Esophagus muscularis mucosa (tissue), 4 donors: ENCODE measurements at places on chromosomes 4 and X. TPM values are rescaled to one million over a fixed set of nuclear protein-coding genes. Genes with fewer than 3 reads are reported as not detected.

Gene SNCA
- 19.0 TPM for total RNA-seq

DNA sequence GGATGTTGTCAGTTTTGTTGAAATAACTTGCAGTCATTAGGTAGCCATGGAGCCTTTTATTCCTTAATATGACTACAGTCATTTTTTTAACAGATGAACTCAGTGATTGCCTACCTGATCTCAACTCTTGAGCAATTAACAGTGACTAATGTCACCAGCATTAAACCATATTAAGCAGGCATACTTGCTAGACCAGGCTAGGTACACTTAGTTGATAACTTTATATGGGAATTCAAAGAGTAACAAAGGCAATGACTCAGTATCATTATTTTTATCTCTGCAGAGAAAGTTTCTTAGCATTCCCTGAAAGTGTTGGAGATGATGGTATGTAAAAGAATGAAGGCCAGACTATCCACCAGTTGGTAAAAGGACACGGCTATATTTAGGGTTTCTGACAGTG, at the start of gene C4orf54:
Gene C4orf54, minus strand, starts transcription at position 31 of the 400 bp plus-strand sequence. CDS start 3,180 bp downstream, outside the sequence.
- DNase-seq, result no peak

Gene DGAT2L6
- not detected for total RNA-seq

Gene ENPP6
- 0.84 TPM for total RNA-seq

Gene STK32B
- total RNA-seq, result 1.7 TPM

DNA sequence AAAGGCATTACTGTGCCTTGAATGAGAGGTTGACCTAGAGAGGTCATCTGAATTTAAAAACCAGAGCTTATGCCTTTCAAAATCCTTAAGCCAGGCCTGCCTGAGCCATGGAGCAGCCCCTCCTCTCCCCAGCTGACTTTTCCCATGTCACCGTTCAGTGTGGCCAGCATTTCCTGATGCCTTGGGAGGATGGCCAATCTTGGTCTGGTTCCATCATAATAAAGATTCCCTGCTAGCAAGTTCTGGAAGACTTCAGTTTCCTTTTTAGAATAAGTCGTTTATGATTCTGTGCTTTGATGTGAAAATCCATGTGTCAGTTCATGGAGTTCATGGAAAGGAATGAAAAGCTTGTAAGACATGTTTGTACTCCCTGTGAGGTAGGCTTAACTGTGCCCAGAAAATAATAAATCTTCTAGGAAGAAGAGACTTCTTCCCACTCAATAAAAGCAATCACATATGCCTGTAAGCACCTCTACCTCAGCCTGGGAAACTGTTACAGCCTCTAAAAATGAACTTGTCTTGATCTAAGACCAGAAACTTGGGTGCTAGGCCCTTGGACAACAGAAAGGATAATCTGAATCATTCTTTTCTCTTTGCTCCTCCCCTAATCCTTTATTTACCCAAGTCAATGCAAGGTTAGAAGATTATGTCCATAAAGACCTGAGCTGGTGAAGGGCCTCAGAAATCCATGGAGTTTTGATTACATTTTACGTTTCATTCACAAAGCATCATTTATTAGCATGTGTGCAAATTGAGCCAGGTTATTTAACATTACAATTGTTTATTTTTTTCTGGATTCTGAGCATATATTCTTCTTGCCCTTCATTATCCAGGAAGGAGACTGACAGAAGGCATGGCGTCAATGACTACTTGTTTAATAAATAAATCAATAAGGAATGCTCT, 84.0 kb upstream of the TBC1D9 start:
- no peak for DNase-seq

DNA sequence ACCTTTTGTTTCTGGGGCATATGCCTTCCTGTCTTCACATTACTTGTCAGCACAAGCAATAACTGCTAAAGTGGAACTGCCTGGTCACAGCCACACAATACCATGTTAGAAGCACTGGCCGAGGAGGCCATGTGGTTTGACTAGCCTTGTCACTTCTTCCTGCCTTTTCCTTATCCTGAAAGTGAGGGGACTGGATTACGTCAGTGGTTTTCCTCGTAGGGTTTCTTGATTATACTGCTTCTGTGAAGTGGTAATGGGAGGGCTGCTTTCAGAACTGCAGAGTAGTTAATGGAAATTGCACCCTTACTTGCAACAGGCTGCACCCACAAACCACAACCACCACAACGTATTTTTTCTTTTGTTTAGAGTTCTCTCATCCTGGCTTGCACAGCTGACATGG, 26.6 kb downstream of the ZRSR2 start:
- no peak for DNase-seq

Gene ADAMTS3
- 2.5 TPM for total RNA-seq

- no peak for DNase-seq
These were observed 117.9 kb upstream of the MED14 start for GRCh38 chrX:40853004-40853815.

- DNase-seq, result no peak
These were observed 407.8 kb downstream of the NKX6-1 start for GRCh38 chr4:84091266-84091665.

Gene HSFX2
- not detected for total RNA-seq

Gene CETN2
- total RNA-seq, result 53.1 TPM

GRCh38 chr4:85656759-85657505, 182.0 kb downstream of the ARHGAP24 start:
- DNase-seq, result no peak

GRCh38 chrX:74246524-74246923, 57.5 kb upstream of the ZCCHC13 start:
- no peak for DNase-seq

DNA sequence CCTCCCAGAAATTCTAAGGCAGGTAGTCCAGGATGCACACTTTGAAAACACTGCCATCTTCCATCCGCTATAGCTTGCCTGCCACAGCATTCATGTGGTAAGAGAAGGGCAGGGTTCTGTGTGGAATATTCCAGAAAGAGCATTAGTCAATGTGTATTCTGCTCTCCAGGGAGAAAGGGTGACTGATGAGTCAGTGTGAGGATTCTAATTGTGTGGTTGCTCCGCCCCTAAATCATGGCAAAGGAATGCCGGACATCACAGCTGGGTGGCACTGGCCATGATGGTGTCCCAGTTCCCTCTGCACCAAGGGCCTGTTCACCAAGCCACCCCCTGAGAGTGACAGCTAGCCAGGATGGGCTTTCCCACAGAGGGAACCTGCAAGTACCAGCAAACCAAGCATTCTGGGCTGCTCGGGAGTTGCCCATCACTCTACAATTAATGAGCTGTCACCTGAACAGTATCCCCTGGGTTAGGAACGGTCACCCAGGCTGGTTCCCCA, 9.5 kb downstream of the IDS start:
- DNase-seq, result no peak

- no peak for DNase-seq
These were observed 105.4 kb downstream of the HS6ST2 start for GRCh38 chrX:132853040-132853439.

Gene ZIC3
- not detected for total RNA-seq

Gene GLUD2
- 1.7 TPM for total RNA-seq

Gene RNF212
- total RNA-seq, result 8.3 TPM

Gene RELL1
- total RNA-seq, result 68.0 TPM

DNA sequence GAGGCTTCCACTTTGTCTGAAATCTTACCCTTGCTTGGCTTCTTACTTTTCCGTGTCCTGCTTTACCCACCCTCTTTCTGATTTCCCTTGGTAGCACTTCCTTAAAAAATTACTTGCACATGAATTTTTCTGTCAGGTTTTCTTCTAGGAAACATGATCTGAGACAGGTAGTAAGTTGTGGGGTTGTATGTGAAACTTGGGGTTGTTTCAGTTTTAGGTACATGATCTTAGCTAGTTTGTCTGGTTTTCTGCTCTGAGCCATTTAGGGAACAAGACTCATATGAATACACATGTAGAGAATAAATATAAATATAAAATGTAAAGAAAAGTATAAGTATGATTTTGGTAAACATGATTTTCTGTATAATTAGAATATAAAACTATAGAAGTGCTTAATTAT, 17.4 kb upstream of the ARMCX2 start:
- DNase-seq, result no peak

Gene AR
- 4.5 TPM for total RNA-seq

- DNase-seq, result no peak
These were observed 105.6 kb upstream of the SMIM31 start for GRCh38 chr4:164648151-164648848.

GRCh38 chrX:108224218-108224617, 132.6 kb downstream of the ATG4A start:
- DNase-seq, result no peak

Gene MAGEA8
- not detected for total RNA-seq

DNA sequence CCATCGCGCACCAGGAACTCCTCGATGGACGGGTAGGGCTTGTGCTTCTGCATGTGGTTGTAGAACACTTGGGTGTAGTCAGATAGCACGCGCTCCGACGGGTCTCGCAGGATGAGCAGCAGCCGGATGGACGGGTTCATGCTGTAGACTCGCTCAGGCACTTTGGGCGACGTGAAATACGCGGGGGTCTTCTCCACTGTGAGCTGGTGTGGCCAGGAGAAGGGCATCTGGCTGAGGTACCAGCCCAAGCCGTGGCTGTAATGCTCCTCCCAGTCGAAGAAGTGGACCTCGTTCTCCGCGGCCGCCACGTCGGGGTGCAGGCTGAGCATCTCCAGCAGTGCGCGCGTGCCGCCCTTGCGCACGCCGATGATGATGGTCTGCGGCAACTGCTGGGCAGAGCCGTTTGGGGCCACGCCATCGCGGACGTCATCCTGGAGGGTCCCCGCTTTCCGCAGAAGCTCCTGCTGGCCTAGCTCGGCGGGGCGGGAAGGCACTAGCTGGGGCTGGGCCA, 29.2 kb downstream of the HS3ST1 start:
- no peak for DNase-seq

DNA sequence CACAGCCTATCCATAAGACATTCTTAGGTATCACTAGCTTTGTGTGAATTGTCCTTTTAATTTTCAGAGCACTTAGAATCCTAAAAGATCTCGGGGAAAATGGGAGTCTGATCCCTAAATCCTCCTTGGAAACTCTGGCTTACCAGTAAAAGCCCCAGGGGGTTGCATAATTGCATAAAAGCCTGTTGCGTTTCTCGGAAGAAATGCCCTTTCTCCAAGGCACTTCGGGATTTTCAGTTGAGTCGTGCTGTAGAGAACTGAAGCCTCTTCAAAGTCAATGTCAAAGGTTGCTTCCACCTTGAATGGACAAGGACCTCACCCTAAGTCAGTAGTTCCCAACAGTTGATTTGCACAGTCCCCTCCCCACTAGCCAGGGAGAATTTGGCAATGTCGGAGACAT, 20.8 kb downstream of the FAM184B start:
- DNase-seq, result no peak

Gene POU3F4
- total RNA-seq, result not detected

Gene SPANXN2
- not detected for total RNA-seq

GRCh38 chr4:25663781-25664180, 8.1 kb downstream of the SLC34A2 start:
- no peak for DNase-seq

DNA sequence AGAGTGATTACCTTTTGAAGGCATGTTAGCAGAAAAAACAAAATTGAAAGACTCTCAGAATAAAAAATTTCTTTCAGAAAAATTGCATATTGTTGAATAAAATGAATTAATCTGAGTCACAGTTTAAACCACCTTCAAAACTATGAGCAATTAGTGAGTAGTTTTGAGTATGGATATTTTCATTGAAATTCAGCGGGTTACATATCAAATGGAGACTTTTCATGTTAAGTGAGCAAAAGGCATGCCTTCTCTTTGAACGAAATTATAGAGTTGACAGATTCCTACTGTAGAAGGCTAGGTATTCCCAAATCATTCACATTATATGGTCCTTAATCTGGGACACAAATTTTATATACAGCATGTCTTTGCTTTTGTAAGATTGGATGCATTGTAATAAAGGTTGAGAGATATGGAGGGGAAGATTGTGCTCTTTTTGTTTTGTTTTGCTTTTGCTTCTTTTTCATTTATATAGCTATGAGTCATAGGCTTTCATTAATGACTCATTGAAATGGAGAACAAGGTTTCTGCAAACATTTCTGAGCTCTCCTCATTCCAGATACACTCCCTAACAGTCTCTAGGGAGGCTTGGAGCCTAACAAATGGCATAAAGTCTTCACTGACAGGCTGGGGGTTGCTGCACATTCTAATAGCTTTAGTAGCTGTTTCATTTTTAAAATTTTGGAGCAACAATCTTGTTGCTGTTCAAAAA, 21.6 kb downstream of the PCDH18 start:
- no peak for DNase-seq

- DNase-seq, result no peak
These were observed 113.0 kb upstream of the TLR3 start for GRCh38 chr4:185955826-185956543.

DNA sequence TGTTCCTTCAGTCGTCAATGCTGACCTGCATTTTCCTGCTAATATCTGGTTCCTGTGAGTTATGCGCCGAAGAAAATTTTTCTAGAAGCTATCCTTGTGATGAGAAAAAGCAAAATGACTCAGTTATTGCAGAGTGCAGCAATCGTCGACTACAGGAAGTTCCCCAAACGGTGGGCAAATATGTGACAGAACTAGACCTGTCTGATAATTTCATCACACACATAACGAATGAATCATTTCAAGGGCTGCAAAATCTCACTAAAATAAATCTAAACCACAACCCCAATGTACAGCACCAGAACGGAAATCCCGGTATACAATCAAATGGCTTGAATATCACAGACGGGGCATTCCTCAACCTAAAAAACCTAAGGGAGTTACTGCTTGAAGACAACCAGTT, 12.6 kb downstream of the TLR8 start:
- DNase-seq, result no peak

- DNase-seq, result no peak
These were observed 54.2 kb downstream of the PLAC1 start for GRCh38 chrX:134603806-134604700.

Gene BMPR1B
- 19.7 TPM for total RNA-seq

- DNase-seq, result no peak
These were observed 414.2 kb upstream of the LCORL start for GRCh38 chr4:18435781-18436180.

DNA sequence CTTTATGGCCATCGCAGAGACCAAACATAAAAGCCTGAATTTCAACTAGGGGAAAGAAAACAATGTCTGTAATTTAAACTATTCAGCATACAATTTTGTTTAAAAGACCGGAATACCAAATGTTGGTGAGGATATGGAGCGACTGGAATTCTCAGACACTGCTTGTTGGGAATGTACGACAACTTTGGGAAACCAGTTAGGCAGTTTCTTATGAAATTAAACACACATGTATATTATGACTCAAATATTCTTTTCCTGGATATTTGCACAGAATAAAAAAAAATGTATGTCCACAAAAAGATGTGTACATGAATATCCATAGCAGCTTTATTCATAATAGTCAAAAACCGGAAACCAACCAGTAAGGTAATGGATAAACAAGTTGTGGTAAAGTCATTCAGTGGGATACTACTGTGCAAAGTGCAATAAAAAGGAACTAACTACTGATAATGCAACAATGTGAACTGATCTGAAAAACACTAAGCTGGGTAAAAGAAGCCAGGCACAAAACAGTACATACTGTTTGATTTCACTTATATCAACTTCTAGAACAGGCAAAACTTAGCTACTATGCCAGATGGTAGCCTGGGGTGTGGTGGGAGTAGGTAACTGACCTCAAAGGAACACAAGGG, 152.7 kb upstream of the FTHL17 start:
- no peak for DNase-seq
